H7 (cell line): ENCODE measurements at places on chromosomes 5 and 9.
A peak's percentile ranks its signal among the peaks of the same experiment; 100 is the strongest.

DNA sequence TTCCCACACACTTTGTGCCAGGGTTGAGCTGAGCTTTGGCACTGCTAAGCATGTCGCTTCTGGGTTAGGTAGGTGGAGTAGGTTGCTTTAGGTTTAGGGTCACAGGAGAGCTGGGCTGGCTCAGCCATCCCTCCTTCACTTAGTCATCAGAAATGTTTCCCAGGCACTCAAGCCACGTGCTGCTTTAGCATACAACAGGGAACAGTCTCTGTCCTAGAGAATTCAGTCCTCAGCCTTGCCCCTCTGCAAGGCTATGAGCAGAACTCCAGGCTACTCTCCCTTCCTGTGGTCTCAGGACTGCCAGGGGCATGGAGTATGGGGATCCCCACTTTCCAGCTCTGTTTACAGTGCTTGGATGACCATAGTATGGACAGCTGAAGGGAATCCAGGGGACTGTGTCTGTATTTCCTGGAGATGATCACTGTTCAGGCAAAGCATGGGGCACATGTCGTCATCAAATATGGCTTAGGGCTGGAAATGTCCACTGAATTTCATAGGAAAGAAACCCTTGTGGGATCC lies 7.5 kb upstream of the ANKRD33B start:
- DNase-seq, result no peak

DNA sequence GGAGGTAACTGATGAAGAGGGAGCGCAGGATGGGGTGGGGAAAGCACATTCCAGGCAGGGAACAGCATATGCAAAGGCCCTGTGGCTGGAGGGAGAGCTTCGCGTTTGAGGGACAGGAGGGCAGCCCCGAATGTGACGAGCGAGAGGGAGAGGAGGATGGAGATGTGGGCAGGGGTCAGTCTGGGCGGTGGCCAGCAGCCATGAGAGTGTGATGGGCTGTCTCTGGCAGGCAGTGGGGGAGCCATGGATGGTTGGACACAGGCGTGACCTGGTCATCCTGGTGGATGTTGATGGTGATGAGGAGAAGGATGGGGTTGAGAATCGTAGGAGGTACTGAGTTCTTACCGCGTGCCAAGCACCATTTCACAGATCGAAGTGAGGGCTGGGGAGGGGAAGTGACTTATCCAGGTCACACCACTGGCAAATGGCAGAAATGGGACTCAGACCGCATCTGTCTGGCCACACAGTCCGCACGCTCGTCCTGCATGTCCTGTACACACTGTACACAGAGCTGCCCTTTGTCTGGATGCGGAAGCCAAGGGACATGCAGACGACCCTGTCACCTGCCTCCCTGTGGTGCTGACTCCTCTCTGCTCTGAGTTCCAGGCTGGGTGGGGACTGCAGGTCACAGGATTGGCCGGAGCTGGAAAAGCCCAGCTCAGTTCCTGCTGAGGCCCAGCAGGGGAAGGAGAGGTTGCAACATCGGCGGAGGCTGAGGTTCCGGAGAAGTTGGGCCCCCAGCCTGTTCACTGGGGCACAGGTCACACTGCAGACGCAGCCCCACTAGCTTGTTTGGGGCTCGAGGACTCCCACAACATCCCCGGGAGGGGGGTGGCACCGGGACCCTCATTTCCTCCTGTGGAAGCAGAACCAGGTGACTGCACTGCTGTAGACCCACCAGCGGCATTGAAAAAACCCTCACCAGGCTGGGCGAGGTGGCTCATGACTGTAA lies 165.6 kb upstream of the IER5L start:
- DNase-seq, result peak; percentile 51

- peak; percentile 59 for DNase-seq
Measured at GRCh38 chr9:129164246-129164930, 13.7 kb downstream of the IER5L start.

- no peak for DNase-seq
Measured at GRCh38 chr9:136533775-136534157, 12.1 kb downstream of the NOTCH1 start.

DNA sequence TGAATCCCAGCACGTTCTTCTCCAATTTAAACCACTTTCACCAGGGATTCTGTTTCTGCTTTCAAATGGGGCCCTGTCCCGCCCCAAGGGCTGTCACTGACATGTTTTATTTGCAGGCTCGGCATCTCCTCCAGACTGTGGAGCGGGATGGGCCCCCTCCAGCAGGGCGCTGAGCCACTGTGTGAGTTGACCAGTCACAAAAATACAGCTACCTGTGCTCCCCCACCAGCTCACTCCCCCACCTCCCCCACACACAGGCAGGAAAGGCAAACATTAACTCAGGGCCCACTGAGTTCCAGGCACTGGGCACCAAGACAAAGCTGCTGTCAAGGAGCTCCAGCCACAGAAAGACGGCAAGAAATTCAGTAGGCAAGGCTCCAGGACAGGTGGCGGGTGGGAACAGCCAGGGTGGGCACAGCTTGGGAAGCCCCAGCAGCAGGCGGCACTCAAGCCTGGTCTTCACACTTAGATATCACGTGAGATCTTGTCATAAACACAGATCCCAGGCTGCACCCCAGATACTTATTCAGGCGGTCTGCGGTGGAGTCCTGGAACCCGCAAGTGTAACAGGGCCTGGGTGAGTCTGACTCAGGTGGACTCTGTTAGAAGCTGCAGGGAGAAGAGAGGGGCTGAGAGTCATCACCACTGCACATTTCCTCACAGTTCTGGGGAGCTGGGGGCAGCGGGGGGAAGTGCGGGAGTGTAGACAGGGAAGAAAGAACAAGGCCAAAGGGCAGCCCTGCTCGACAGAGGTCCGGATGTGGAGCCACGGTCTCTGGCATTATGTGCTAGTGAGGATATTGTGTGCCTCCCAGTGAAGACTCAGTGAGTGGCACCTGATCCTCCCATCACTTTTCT lies 44.7 kb downstream of the OR2V1 start:
- peak; percentile 34 for DNase-seq

DNA sequence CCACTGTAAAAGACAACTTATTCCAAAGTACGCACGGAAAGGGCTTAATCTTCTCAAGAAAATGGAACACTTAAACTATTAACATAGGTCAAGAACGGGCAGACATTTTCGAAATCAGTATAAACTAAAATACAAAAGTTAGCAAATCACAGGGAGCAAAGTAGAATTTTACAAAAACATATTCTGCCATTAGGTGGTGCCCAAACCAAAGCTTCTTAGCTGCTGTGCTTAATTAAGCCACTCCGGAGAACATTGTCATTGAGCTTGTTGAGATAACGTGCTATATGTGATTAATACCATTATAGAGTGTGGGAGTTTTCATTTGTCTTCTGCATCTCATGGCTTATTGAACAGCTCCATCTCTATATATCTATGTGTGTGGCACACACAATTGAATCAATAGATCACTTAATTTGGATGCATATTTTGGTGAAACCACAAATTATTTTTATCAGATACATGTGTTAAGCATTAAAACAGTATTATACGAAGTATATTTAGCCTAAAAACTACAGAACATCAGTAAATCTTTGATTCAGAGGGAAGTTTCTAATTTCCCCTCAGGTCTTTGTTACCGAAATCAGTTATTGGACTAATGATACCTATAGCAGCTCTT lies 23.4 kb downstream of the UBLCP1 start:
- peak; percentile 42 for DNase-seq

GRCh38 chr9:14912859-14913258 lies 2.6 kb upstream of the FREM1 start:
- no peak for DNase-seq

GRCh38 chr5:14450018-14450524 lies 131.5 kb upstream of the OTULINL start:
- DNase-seq, result no peak

- DNase-seq, result no peak
Measured at GRCh38 chr5:140190872-140191218, 15.9 kb downstream of the CYSTM1 start.

DNA sequence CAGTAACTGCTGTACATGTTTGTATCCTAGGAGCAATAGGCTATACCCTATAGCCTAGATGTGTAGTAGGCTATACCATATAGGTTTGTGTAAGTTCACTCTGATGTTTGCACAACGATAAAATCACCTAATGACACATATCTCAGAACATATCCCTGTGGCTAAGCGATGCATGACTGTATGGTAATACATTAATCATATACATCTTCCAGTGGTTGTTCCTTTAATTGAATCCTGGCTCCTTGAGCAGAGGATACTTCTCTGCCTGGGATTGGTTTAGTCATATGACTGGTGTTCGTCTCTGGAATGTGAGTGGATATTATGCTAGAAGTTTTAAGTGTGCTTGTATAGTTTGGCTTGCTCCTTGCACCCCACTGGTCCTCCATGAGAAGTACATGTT lies 425.8 kb downstream of the MAN2A1 start:
- DNase-seq, result no peak
